ENCODE measurements at places on chromosomes 2 and 18. TPM values are rescaled to one million over a fixed set of nuclear protein-coding genes. Genes with fewer than 3 reads are reported as not detected.

- no peak for DNase-seq
- H3K4me3 ChIP-seq, result no peak overlapping the region
- peaks cover 11% of the 10 kb centered on the region for H3K4me1 ChIP-seq
- H3K27ac ChIP-seq, result no peak overlapping the region
- H3K27me3 ChIP-seq, result no peaks in the 10 kb centered on the region
These were observed 111.0 kb upstream of the MGAT5 start for GRCh38 chr2:134142903-134143302.

DNA sequence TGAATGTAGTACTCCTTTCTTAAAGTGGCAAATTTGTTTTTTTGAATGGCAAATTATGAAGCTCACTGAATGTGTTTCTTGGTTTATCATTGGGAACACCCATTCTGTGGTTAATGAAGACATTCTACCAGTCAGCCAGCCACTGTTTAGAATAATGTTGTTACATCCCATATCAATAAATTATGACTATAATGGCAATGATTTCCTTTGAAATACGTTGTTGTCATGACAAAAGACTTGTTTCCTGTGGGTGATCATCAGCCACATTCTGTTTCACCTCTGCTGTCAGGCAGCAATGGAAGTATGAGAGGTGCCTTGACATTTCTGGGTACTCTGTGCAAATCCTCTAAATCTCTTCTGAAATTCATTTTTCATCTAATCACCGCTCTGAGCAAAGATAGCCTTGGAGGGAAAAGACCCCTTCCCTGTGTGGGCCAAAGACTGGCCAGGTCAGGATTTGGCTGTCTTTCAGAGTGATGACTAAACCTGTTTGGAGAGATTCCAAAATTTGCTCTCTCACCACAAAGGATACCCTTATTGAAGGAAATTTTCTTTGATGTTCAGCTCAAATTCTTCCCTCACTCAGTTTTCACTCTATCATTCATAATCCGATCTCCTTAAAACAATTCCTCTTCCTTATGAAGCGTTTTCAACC is 869.2 kb downstream of the BCL11A start:
- H3K4me3 ChIP-seq, result no peak overlapping the region
- no peaks in the 10 kb centered on the region for H3K27me3 ChIP-seq
- H3K4me1 ChIP-seq, result no peaks in the 10 kb centered on the region
- H3K36me3 ChIP-seq, result no peaks in the 10 kb centered on the region
- H3K27ac ChIP-seq, result no peak overlapping the region

- no peaks in the 10 kb centered on the region for H3K36me3 ChIP-seq
- H3K4me1 ChIP-seq, result 0 out of 2 replicates have a peak, but pooled peaks cover 8% of the 10 kb centered on the region
- H3K27me3 ChIP-seq, result peaks cover 86% of the 10 kb centered on the region
- DNase-seq, result no peak
These were observed 101.0 kb downstream of the PTGR3 start for GRCh38 chr18:75107931-75108276.

DNA sequence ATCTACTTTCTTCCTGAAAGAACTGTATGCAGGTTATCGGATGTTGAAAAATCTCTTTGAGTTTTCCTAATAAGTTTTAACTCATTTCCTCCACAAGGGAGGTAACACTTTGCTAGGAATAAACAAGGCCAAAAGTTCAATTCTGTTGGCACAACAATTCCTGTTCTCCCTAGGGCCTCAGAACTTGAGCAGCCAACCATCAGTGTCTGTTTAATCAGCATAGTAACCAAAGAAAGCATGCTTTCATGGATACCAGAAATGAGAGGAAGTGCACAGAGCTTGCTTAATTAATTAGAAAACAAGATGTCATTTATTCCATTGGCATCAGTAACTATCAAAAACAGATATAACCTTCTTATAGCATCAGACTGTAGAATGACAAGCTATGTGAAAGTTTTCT is 503.2 kb upstream of the CNTNAP5 start:
- H3K36me3 ChIP-seq, result no peaks in the 10 kb centered on the region
- no peaks in the 10 kb centered on the region for H3K4me1 ChIP-seq
- H3K4me3 ChIP-seq, result no peak overlapping the region

- H3K4me3 ChIP-seq, result no peak overlapping the region
- no peak overlapping the region for H3K27ac ChIP-seq
- no peak for DNase-seq
- no peaks in the 10 kb centered on the region for H3K27me3 ChIP-seq
- H3K4me1 ChIP-seq, result no peaks in the 10 kb centered on the region
These were observed 460.6 kb upstream of the DSEL start for GRCh38 chr18:67977067-67977616.

DNA sequence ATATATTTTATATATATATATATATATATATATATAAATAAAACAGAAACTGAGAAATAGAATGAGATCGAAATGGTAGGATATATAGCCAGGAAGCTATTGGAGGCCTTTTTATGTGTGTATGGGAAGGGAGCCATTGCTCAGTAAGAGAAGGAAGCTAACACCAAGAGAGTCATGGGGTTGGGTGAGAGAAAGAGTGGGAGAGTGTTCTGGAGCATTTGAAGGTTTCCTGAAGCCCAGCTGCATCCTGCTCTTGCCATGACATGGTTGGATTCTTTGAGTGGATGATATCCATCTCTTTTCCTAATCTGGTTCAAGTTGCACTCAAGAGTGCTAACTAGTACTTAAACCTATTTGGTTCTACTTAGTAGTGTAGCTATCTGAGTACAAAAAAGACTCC is 282.3 kb downstream of the DYSF start:
- no peak overlapping the region for H3K27ac ChIP-seq
- no peak for DNase-seq
- no peaks in the 10 kb centered on the region for H3K36me3 ChIP-seq
- no peak overlapping the region for H3K4me3 ChIP-seq
- no peaks in the 10 kb centered on the region for H3K27me3 ChIP-seq
- no peaks in the 10 kb centered on the region for H3K4me1 ChIP-seq

DNA sequence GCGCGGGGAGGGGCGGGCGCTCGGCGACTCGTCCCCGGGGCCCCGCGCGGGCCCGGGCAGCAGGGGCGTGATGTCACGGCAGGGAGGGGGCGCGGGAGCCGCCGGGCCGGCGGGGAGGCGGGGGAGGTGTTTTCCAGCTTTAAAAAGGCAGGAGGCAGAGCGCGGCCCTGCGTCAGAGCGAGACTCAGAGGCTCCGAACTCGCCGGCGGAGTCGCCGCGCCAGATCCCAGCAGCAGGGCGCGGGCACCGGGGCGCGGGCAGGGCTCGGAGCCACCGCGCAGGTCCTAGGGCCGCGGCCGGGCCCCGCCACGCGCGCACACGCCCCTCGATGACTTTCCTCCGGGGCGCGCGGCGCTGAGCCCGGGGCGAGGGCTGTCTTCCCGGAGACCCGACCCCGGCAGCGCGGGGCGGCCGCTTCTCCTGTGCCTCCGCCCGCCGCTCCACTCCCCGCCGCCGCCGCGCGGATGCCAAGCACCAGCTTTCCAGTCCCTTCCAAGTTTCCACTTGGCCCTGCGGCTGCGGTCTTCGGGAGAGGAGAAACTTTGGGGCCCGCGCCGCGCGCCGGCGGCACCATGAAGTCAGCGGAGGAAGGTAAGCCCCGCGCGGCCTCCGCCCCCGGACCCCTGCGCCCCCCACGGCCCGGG is at the start of gene NFATC1:
Gene NFATC1 (plus strand): TSS at position 170 of the 644 bp plus-strand sequence. CDS start 295 bp downstream, at position 465.
- no peak for DNase-seq
- H3K4me1 ChIP-seq, result no peaks in the 10 kb centered on the region
- H3K4me3 ChIP-seq, result peak within 1 kb of the TSS; percentile 57
- no peaks in the 10 kb centered on the region for H3K36me3 ChIP-seq

- H3K4me3 ChIP-seq, result no peak overlapping the region
- DNase-seq, result no peak
- no peaks in the 10 kb centered on the region for H3K4me1 ChIP-seq
- H3K36me3 ChIP-seq, result 0 out of 2 replicates have a peak, but pooled peaks cover 16% of the 10 kb centered on the region
These were observed 121.3 kb upstream of the RNU4ATAC start for GRCh38 chr2:121409388-121409787.

DNA sequence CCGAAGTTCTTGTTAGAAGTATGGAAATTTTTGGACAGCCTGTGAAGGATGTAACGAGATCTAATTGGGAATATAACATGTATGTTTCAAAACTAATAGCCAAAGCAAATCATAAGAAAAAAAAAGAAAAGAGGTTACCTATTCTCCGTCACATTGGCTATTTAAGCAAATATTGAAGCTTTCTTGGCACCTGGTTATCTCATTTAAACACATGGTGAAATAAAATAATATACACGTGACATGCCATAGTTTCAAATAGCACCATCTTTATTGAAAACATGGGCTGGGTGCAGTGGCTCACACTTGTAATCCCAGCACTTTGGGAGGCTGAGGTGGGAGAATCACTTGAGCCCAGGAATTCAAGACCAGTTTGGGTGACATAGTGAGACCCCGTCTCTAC is 56.7 kb downstream of the ZEB2 start:
- no peak overlapping the region for H3K27ac ChIP-seq
- H3K4me1 ChIP-seq, result no peaks in the 10 kb centered on the region
- H3K4me3 ChIP-seq, result no peak overlapping the region

DNA sequence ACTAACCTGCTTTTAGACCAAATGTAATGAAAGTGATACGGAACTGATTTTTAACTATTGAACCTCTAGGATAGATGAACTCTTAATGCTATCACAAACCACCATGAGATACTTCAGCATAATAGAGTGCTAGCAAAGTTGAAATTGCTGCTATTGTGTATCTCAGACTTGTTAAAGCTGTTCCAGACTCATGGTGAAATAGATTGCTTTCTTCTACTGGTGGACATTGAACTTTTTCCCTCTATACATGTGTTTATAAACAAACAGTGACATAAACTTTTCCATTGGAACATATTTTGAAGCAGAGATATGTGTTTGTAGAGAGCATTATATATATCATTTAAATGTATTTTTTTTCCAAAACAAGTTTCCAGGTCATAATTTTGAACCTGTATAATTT is 157.3 kb downstream of the CAMKMT start:
- peaks cover 3% of the 10 kb centered on the region for H3K36me3 ChIP-seq
- H3K27me3 ChIP-seq, result no peaks in the 10 kb centered on the region
- peaks cover 17% of the 10 kb centered on the region for H3K4me1 ChIP-seq
- DNase-seq, result no peak
- no peak overlapping the region for H3K27ac ChIP-seq

- H3K27ac ChIP-seq, result no peak overlapping the region
- H3K4me1 ChIP-seq, result peaks cover 9% of the 10 kb centered on the region
- H3K27me3 ChIP-seq, result no peaks in the 10 kb centered on the region
- H3K36me3 ChIP-seq, result no peaks in the 10 kb centered on the region
These were observed 265.9 kb downstream of the CELF4 start for GRCh38 chr18:37299471-37300304.

GRCh38 chr2:24642351-24642750 is 150.8 kb downstream of the PTRHD1 start:
- no peaks in the 10 kb centered on the region for H3K4me1 ChIP-seq
- H3K36me3 ChIP-seq, result no peaks in the 10 kb centered on the region
- no peak overlapping the region for H3K4me3 ChIP-seq

DNA sequence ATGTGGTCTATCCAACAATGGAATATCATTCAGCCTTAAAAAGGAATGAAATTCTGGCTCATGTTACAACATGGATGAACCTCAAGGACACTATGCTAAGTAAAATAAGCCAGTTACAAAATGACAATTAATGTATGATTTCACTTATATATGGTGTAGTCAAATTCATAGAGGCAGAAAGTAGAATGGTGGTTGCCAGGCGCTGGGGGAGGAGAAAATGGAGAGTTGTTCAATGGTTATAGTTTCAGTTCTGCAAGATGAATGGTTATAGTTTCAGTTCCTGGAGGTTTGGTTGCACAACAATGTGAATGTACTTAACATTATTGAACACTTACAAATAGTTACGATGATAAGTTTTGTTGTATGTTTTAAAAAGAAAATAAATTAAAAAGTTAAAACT is 79.2 kb upstream of the IL1R2 start:
- no peak overlapping the region for H3K27ac ChIP-seq
- no peak for DNase-seq
- H3K36me3 ChIP-seq, result no peaks in the 10 kb centered on the region
- H3K4me1 ChIP-seq, result no peaks in the 10 kb centered on the region
- H3K4me3 ChIP-seq, result no peak overlapping the region

DNA sequence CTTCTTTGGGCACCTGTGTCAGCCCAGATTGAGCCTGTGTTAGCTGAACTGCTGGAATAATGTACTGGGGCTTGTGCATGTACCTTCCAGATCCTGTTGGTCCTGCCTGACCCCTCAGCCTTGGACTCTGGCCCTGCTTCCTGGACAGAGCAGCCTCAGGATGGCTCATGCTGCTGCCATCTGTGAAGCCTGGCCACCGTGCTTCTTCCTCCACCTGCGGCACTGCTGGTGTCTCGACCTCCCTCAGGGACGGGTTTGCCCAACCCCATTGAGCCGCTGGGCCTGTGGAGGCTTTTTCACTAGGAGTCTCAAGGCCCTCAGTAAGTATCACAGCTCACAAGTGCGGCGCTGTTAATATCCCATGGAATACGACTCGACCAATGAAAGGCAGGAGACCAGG is 342.7 kb downstream of the TGIF1 start:
- H3K4me3 ChIP-seq, result no peak overlapping the region
- no peaks in the 10 kb centered on the region for H3K36me3 ChIP-seq
- no peak for DNase-seq
- H3K27me3 ChIP-seq, result no peaks in the 10 kb centered on the region

DNA sequence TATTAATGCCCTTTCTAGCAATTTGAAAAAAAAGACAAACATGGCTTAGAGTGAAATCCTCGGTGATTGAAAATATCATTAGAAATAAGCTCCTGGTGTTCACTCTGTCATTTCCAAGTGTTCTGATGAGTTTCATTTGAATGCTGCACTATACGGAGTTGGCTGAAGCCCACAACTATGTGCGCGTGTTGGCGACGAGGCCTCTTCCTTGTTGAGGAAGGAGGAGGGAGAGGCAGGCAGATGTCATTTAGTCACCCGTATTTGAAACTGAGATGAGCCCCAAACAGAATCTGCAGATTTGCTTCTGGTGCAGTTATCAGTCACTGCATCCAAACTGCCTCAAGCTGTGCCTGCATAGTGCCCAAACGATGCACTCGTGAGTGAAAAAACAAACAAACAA is 23.5 kb upstream of the SKOR2 start:
- H3K4me1 ChIP-seq, result no peaks in the 10 kb centered on the region
- H3K27me3 ChIP-seq, result peaks cover 36% of the 10 kb centered on the region
- DNase-seq, result no peak
- no peak overlapping the region for H3K27ac ChIP-seq

- H3K27me3 ChIP-seq, result no peaks in the 10 kb centered on the region
- DNase-seq, result peak; percentile 88
- peak overlapping the region; percentile 51 for H3K27ac ChIP-seq
- no peak overlapping the region for H3K4me3 ChIP-seq
These were observed 15.7 kb upstream of the TTC39C start for GRCh38 chr18:23998820-23999219.

- peaks cover 12% of the 10 kb centered on the region for H3K36me3 ChIP-seq
- H3K4me3 ChIP-seq, result peak overlapping the region; percentile 81
- H3K27me3 ChIP-seq, result no peaks in the 10 kb centered on the region
- no peak for DNase-seq
- peak overlapping the region; percentile 88 for H3K27ac ChIP-seq
These were observed 467 bp downstream of the PUM2 start for GRCh38 chr2:20350041-20350712.

Gene PTCD3
- 82.7 TPM for total RNA-seq

Gene LIMS4
- 1.4 TPM for total RNA-seq

Gene PLCD4
- total RNA-seq, result 0.74 TPM

Gene BCL2
- total RNA-seq, result 2.0 TPM

Gene B3GNT7
- total RNA-seq, result 14.0 TPM

Gene D2HGDH
- 131 TPM for total RNA-seq

Gene SH3RF3
- 6.1 TPM for total RNA-seq

Gene ZNF804A
- total RNA-seq, result not detected

Gene ADGRF3
- total RNA-seq, result 0.48 TPM

Gene NGEF
- total RNA-seq, result 52.2 TPM

Gene TMEM247
- total RNA-seq, result not detected

Measured in PC-9 (cell line).